Activated T-helper 2 cell treated with anti-CD3 and anti-CD28 coated beads, Interferon-gamma antibody, Interleukin-2, Interleukin-4, amounts not matched to agents 10 μg/mL and 5 μg/mL and 100 μg/mL, durations not matched to agents 14 hours and 24 hours and 36 hours (primary cell): ENCODE measurements at places on chromosomes 6 and 20. TPM values are rescaled to one million over a fixed set of nuclear protein-coding genes. Genes with fewer than 3 reads are reported as not detected.

Gene FAM83B
- total RNA-seq = not detected in 2 replicates

Gene SDCBP2
- total RNA-seq = 3.2 and 4.1 TPM in 2 replicates

Gene EBF4
- 6.0 and 10.5 TPM in 2 replicates for total RNA-seq

Gene ID4
- not detected in 2 replicates for total RNA-seq

Gene TRIM31
- not detected in 2 replicates for total RNA-seq

Gene MCCD1
- total RNA-seq = not detected in 2 replicates

Gene MYBL2
- total RNA-seq = 85.4 and 88.6 TPM in 2 replicates

Gene POM121L2
- not detected in 2 replicates for total RNA-seq

DNA sequence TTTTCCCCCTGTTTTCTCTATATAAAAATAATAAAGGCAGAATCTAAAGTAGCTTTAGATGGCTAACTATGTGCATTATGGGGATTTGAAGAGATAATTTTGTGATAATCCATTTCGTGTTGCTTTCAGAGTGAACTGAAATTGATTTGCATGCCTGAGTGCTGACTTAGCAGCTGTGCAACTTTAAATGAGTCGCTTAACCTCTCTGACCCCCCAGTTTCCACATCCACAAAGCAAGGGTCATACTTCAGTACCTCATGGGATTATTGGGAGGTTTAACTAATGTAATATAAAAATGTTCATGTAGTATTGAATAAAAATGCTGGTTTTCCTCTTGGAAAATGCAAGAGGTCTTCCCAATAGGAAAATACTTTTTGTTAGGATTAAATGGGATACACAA, 63.8 kb upstream of the FABP7 start:
- no peaks in the 10 kb centered on the region for H3K4me1 ChIP-seq
- H3K36me3 ChIP-seq = no peaks in the 10 kb centered on the region
- no peak overlapping the region for H3K27ac ChIP-seq
- DNase-seq = no peak
- no peak overlapping the region for H3K4me3 ChIP-seq
- H3K27me3 ChIP-seq = peaks cover 2% of the 10 kb centered on the region

DNA sequence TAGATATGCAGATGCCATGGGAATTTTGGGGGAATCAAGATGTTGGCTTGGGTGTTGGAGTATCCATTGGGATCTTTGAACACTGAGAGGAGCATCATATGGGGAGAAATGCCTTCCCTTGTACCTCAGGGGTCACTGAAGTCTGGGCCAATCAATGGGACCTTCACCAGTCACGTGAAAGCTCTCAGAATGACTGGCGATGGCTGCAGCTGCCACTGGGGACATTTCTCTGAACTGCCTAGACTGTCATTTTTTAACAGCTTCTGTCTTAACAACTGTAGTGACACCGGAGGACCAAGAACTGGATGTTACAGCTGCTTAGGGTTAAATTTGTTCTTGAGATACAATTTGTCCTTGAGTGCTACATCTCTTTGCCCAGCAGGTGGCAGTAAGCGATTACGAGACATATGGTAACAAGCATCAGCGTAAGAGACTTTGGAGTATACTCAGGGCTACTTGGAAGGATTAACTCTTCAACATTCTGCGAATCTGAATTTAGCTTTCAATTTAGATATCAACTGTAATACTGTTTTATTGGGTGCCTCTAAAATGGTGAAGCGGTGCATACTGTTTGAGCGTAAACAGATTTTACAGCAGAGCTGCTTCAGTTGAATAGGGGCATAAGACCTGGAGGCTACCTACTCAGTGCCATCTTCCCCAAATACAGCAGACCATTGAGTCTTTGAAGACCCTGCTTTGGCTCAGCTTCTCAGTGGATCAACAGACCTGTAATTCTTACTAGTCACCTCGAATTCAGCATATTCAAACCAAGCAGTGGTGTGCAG, 36.0 kb downstream of the CCN2 start:
- H3K27ac ChIP-seq = no peak overlapping the region
- H3K36me3 ChIP-seq = peaks cover 11% of the 10 kb centered on the region
- H3K27me3 ChIP-seq = peaks cover 39% of the 10 kb centered on the region
- peaks cover 40% of the 10 kb centered on the region for H3K4me1 ChIP-seq

DNA sequence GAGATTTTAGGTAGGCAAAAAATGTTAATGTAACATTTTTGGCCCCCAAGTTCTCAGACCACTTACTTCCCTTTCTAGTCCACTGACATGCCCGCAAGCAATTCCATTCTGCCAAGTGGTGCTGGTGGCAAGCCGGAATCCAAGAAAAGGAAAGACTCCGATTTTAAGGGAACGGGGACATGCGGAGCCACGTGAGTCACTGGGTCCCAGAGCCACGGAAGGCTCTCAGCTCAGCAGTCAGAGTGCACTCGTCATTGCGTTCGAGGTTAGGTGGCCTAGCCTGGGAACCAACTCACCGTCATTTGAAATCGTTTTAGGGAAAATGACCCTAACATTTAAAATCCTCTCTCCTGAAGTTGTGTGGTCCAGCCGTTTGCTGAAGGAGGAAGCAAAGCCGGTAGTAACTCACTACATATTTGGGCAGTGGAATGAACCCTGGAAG, 711 bp upstream of the SIRT5 start:
- H3K27ac ChIP-seq = peak overlapping the region; percentile 54
- H3K4me1 ChIP-seq = peaks cover 9% of the 10 kb centered on the region
- H3K36me3 ChIP-seq = no peaks in the 10 kb centered on the region
- DNase-seq = no peak
- H3K4me3 ChIP-seq = peak overlapping the region; percentile 72

- H3K27me3 ChIP-seq = no peaks in the 10 kb centered on the region
- no peak overlapping the region for H3K4me3 ChIP-seq
- no peak overlapping the region for H3K27ac ChIP-seq
- peaks cover 87% of the 10 kb centered on the region for H3K36me3 ChIP-seq
- no peak for DNase-seq
- peaks cover 53% of the 10 kb centered on the region for H3K4me1 ChIP-seq
These were observed 13.9 kb downstream of the MYB start for GRCh38 chr6:135195041-135195440.

GRCh38 chr20:15316556-15316955, 979.1 kb upstream of the FLRT3 start:
- H3K27me3 ChIP-seq = no peaks in the 10 kb centered on the region
- no peak overlapping the region for H3K4me3 ChIP-seq
- H3K27ac ChIP-seq = no peak overlapping the region
- DNase-seq = no peak
- no peaks in the 10 kb centered on the region for H3K36me3 ChIP-seq
- H3K4me1 ChIP-seq = no peaks in the 10 kb centered on the region

GRCh38 chr6:161374971-161375873, 101.4 kb upstream of the AGPAT4 start:
- H3K27me3 ChIP-seq = no peaks in the 10 kb centered on the region
- no peak overlapping the region for H3K27ac ChIP-seq
- no peak for DNase-seq
- H3K4me3 ChIP-seq = no peak overlapping the region

- H3K36me3 ChIP-seq = no peaks in the 10 kb centered on the region
- no peak for DNase-seq
- H3K27ac ChIP-seq = no peak overlapping the region
- H3K27me3 ChIP-seq = peaks cover 52% of the 10 kb centered on the region
- H3K4me1 ChIP-seq = peaks cover 45% of the 10 kb centered on the region
These were observed 28.5 kb upstream of the CCR6 start for GRCh38 chr6:167094436-167094819.

DNA sequence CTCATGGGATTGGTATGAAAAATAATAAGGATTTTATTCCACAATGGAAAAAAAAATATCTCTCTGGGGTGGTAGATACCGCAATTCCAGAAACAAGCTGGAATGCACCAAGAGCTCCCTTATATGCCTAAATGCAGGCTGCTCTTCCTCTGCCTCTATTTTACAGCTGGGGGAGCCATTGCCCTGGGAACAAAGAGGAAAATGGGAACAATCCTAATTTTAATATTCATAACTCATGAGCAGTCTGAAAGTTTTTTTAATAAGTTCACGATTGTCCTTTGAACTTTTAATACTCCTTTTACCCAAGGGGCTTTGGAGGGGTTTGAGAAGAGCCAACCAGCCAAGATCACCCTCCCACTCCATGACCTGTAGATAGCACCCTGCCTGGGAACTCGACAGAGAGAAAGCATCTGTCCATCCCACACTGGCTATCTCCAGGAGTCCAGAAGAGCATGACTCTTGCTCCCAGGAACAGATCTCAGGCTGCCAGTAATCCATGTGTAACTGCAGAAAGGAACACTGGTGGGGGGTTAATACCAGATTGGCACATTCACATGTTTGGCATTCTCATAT, 74.7 kb downstream of the CD83 start:
- no peak for DNase-seq
- H3K4me1 ChIP-seq = peaks cover 4% of the 10 kb centered on the region
- no peak overlapping the region for H3K4me3 ChIP-seq

DNA sequence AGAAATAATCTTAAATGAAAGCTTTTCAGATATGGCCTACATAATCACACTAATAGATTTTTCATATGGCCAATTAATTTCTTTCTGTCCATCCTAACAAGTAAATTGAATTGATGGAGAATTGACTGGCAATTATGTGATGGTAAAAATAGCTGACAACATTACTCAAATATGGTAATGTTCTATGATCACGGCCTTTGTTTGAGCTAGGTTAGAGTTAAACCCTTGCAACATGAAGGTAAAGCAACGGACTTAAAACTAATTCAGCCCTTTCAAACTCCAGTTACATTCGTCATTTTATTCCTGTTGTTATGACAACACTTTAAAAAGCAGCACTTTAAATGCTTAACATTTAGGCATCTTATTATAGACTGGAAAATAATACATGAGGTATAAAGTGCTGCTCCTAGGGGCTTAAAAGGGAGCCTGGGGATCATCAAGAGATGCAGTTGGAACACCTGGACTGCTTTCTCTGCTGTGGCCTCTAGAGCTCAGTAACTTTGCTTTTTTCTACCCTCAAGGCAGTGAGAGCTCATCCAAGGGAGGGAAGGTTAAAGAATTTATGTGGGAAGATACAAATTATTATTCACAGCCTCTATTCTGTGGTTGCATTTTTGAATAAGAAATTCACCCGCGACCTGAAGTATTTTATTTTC, 46.9 kb downstream of the RIPOR2 start:
- H3K27me3 ChIP-seq = no peaks in the 10 kb centered on the region
- no peak overlapping the region for H3K27ac ChIP-seq
- peaks cover 19% of the 10 kb centered on the region for H3K4me1 ChIP-seq

DNA sequence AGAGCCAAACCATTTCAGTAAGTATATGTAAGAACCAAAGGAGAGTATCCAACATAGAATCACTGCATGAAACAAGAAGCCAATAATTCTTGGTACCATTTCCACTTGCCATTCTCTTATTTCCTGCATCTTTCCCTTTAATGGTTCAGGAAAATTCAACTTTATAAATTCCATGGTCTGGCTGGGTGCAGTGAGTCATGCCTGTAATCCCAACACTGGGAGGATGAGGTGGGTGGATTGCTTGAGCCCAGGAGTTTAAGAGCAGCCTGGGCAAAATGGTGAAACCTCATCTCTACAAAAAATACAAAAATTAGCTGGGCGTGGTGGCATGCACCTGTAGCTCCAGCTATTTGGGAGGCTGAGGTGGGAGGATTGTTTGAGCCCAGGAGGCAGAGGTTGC, 21.2 kb downstream of the NHLRC1 start:
- no peak for DNase-seq
- peaks cover 39% of the 10 kb centered on the region for H3K27me3 ChIP-seq
- no peak overlapping the region for H3K27ac ChIP-seq
- H3K4me3 ChIP-seq = no peak overlapping the region
- H3K36me3 ChIP-seq = no peaks in the 10 kb centered on the region

DNA sequence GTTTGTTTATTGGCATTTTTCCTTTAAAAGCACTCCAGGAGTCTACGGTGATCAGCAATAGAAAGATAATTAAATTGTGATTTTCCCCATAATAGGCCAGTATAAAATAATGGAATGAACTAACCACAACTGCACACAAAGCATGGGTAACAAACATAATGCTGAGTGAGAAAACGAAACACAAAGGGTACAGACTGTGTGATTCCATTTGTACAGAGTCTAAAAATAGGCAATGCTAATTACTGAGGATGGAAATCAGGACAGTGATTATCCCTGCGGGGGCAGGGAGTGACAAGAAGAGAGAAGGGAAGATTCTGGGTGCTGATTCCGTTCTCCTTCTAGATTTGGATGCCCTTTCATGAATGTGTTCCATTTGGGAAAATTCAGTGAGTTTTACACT, 478.1 kb downstream of the PREX1 start:
- H3K27ac ChIP-seq = no peak overlapping the region
- H3K4me3 ChIP-seq = no peak overlapping the region
- no peak for DNase-seq
- no peaks in the 10 kb centered on the region for H3K4me1 ChIP-seq
- H3K36me3 ChIP-seq = no peaks in the 10 kb centered on the region

DNA sequence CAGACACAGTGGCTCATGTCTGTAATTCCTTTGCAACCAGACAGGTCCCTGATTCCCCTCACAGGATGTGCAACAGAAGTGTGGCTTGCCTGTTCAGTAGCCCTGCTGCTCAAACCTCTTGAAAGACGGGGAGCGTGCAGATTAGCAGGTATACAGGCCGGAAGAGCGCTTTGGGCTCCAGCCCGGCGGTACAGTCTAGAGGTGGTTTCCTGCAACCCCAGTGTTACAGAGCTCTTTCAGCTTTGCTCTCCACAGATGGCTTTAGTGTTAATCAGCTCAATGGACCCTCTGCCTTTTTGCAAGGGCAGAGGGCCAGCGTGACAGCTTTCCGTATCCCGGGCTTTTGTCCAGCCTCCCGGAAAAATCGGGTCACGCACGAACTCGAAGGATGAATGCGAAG, 67.2 kb upstream of the TNFRSF21 start:
- DNase-seq = no peak
- H3K4me1 ChIP-seq = peaks cover 5% of the 10 kb centered on the region
- H3K4me3 ChIP-seq = no peak overlapping the region
- H3K27me3 ChIP-seq = peaks cover 7% of the 10 kb centered on the region
- H3K36me3 ChIP-seq = no peaks in the 10 kb centered on the region

GRCh38 chr6:165090242-165090641, 219.2 kb downstream of the C6orf118 start:
- no peak overlapping the region for H3K4me3 ChIP-seq
- H3K27me3 ChIP-seq = no peaks in the 10 kb centered on the region
- no peak overlapping the region for H3K27ac ChIP-seq
- H3K36me3 ChIP-seq = no peaks in the 10 kb centered on the region
- no peak for DNase-seq
- no peaks in the 10 kb centered on the region for H3K4me1 ChIP-seq

DNA sequence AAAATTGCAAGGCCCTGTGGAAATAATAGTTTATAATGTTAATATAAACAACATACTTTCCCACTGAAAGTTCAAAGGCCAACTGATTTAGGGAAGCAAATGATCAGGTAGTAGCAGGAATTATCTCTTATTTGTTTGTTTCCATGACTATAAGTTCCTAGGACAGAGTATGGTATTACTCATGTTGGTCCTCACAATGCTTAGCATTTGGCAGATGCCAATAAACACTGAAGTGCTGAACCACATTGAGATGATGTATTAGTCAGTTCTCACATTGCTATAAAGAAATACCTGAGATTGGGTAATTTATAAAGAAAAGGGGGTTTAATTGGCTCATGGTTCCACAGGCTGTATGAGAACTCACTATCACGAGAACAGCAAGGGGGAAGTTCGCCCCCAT, 129.6 kb upstream of the NUP153 start:
- no peak overlapping the region for H3K4me3 ChIP-seq
- no peak overlapping the region for H3K27ac ChIP-seq
- H3K27me3 ChIP-seq = peaks cover 3% of the 10 kb centered on the region
- no peaks in the 10 kb centered on the region for H3K36me3 ChIP-seq
- H3K4me1 ChIP-seq = no peaks in the 10 kb centered on the region
- no peak for DNase-seq

GRCh38 chr20:7665376-7665775, 274.9 kb downstream of the HAO1 start:
- no peak overlapping the region for H3K27ac ChIP-seq
- no peaks in the 10 kb centered on the region for H3K36me3 ChIP-seq
- H3K4me1 ChIP-seq = no peaks in the 10 kb centered on the region
- no peak for DNase-seq
- H3K27me3 ChIP-seq = no peaks in the 10 kb centered on the region
- no peak overlapping the region for H3K4me3 ChIP-seq
